ENCODE measurements at places on chromosomes 3 and 15.

GRCh38 chr3:151142929-151143328 is 57.5 kb downstream of the MED12L start:
- no peak for DNase-seq

GRCh38 chr3:100775226-100775625 is 65.9 kb downstream of the TFG start:
- DNase-seq = no peak

- no peak for DNase-seq
These were observed 909.2 kb downstream of the NSUN3 start for GRCh38 chr3:94972066-94972465.

GRCh38 chr3:11155341-11156025 is 1.2 kb downstream of the HRH1 start:
- no peak for DNase-seq

DNA sequence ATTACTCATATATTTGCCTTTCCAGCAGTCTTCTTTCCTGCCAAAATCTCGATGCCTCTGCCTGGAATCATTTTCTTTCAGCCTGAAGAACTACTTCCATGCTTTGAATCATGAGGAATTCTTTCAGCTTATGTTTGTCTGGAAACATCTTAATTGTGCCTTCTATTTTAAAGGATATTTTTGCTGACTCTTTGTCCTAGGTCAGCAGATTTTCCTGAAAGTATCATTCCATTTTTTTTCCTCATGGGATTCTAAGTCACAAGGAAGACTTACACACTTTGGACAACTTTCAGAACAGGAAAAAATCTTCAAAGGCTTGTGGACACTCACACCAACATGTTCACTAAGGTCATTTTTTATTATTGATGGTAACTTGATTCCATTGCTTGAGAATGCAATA is 10.1 kb downstream of the PRR23E start:
- no peak for DNase-seq

DNA sequence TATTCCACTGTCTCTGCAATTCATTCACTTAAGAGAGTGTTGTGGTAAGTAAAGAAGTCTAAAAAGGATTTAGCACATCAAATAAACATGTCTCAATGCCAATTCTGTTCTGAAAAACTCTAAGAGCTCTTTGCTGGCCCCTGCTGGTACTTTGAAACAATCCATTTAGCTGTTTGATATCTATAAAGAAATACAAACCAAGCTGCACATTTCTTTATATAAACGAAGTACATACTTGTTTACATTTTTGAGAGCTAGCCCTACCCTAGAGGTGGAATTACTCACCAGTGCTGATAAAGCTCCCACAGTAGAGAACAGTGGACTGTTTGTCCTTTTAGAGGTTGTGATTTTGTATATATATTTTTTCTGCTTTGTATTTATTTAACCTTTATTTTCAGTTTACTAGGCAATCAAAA is 75.5 kb downstream of the NEDD4 start:
- no peak for DNase-seq

DNA sequence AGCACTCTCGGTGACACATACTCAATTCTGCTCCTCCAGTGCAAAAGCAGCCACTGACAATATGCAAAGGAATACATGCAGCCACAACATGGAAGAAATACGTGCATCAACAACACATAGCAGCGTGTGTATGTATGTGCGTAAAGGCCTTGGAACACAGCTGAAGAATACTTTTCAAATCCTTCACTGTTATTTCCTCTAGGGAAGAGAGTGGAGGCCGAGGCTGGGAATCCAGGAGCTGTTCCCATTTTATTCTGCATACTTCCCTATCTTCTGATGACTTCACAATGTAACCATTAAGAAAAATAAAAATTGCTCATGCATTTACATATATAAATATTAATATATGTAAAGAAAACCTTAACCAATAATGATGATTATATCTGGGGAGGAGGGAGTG is 36.6 kb upstream of the MGLL start:
- DNase-seq = no peak

DNA sequence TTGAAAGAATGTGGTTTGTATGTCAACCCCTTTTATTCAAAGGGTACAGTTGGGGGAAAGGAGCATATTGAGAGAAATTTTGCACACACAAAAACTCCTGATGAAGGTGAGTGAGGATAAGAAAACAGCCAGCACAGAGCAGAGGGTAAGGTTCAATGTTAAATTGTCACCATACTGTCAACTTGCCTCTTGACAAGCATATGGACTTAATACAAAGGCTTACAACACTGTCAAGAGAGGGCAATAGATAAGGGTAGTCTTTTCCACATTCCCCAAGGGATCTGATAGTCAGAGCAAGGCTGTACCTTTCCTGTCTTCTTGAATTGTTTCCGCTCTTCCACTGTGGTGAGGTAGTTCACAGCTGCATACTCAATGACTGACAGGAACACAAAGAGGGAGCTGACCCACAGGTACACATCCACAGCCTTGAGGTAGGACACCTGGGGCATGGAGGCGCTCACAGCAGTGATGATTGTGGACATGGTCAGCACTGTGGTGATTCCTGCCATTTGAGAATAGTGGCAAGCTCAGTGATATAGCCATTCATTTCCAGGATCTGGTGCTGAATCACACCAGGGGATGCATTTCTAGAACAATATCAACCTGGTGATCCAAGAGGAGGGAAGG is 20.4 kb upstream of the RIOX2 start:
- DNase-seq = no peak

DNA sequence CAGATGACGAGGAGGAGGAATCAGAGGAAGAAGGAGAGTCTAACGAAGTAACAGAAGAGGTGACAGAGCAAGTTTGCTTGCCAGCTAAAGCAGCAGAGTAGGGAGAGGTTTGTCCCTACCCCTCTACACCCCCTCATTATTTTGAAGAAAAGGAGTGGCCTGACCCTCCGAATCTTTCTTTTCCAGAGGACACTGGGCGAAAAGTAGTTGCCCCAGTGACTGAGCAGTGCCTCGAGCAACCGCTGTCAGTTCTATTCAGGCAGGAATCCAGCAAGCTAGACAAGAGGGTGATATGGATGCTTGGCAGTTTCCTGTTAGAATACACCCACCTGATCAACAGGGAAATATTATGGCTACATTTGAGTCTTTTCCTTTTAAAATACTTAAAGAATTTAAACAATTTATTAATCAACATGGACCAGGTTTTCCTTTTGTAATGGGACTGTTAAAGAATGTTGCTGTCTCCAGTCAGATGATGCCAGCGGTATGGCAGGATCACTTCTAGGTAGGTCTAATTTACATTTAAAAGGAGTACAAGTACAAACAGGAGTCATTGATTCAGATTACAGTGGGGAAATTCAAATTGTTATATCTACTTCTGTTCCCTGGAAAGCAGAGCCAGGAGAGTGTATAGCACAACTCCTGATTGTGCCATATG is 31.9 kb upstream of the ACVR2B start:
- DNase-seq = no peak

DNA sequence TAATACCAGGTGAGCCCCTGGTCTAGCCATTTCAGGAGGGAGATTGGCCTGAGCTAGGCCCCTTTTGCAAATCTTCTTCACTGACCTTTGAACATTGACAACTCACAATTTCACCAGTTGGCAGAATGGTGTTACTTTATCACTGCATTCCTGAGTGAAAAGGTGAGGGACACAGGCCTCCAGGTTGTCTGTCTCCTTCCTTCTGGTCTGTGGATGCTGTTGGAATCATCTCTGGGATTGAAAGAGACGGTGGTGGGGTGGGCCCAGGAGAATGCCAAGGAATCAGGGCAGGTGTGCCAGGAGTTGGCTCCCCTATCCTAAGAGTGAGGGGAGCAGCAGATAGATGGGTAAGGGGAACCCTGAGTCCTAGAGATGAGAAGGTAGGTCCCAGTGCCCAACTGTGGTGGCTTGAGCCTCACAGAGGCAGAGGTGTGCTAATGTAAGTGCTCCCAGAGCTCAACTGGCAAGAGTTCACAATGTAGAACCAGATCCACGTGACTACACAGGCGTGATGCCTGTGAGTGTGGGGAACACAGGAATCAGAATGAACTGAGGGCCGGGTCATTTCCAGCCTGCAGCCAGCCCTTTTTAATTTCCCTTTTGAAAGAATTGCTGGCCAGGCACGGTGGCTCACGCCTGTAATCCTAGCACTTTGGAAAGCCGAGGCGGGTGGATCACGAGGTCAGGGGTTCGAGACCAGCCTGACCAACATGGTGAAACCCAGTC is 11.2 kb downstream of the C3orf62 start:
- no peak for DNase-seq

GRCh38 chr3:132254076-132254755 is 63.0 kb upstream of the ACP3 start:
- no peak for DNase-seq

GRCh38 chr3:172171396-172172075 is 132.2 kb downstream of the FNDC3B start:
- DNase-seq = no peak

DNA sequence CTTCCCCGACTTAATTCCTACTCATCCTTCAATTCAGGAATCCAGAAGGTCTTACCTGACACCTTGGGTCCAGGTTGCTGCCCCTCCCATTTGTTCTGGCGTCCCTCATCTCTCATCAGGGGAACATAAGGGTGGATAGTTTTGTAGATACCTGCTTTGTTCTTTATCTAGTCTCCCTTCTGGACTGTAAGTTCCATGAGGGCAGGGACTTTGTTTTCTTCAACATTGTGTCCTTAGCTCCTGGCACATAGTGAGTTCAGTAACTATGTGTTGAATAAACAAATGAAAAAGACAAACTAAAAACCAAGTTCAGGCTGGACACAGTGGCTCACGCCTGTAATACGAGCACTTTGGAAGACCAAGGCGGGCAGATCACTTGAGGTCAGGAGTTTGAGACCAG is 13.2 kb upstream of the GPD1L start:
- no peak for DNase-seq

DNA sequence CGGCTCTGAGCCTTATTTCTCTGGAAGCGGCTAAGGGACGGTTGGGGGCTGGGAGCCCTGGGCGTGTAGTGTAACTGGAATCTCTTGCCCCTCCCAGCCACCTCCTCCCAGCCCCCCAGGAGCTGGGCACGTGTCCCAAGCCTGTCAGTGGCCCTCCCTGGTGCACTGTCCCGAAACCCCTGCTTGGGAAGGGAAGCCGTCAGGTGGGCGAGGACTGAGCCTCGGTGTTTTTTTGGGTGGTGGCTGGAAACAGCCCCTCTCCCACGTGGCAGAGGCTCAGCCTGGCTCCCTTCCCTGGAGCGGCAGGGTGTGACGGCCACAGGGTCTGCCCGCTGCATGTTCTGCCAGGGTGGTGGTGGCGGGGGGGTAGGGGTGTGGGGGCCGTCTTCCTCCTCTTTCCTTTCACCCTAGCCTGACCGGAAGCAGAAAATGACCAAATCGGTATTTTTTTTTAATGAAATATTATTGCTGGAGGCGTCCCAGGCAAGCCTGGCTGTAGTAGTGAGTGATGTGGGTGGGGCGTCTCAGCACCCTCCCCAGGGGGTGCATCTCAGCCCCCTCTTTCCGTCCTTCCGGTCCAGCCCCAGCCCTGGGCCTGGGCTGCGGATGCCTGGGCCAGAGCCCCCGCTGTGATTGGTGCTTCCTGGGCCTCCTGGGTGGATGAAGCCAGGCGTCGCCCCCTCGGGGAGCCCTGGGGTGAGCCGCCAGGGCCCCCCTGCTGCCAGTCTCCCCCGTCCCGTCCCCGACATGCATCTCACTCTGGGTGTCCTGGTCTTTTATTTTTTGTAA is 58.8 kb upstream of the GOLGA8A start:
- DNase-seq = no peak

DNA sequence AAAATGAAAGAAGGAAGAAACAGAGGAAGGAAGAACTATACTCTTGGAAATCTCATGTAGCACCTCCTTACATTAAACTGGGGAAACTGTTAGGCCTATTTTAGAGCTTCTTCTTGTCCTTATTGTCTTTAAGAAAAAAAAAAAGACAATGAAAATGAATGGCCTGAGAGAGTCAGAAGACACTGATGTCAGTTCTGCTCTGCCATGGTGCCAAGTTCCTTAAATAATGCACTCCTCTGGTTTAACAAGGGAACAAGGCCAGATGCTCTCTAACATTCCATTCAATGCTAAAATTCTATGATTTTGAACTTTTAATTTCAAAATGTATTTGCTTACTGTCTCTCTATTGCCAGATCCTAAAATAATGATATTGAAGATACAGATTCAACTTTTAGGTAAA is 4.4 kb upstream of the MBNL1 start:
- DNase-seq = no peak

GRCh38 chr3:107904536-107905066 is 186.2 kb downstream of the CD47 start:
- DNase-seq = no peak

DNA sequence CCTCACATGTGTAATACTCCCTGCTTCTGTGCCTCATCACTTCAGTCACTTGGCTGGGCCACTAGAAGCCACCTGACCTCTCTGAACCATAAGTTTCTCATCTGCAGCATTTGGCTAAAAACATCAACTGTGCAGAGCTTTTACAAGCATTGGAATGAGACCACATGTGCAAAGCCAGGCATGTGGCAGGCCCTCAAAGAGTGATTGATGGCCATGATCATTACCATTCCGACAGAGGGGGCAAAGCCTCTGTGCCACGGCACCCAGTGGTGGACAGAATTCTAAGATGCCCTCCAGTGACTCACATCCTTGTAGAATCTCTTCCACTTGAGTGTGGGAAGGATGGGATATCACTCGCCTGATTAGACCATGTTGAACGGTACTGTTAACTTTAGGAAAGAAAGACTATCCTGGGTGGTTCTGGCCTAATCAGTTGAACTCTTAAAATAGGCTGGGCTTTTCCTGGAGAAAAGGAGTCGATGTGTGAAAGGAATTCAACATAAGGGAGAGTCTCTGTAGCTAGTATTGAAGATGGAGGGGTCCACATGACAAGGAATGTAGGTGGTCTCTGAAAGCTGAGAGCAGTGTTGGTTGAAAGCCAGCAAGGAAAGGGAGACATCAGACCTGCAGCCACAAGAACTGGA is 13.5 kb downstream of the CDCP1 start:
- DNase-seq = no peak

- no peak for DNase-seq
These were observed 155.2 kb upstream of the TLE3 start for GRCh38 chr15:70252951-70253320.

GRCh38 chr3:37330466-37330865 is 156.1 kb upstream of the LRRFIP2 start:
- no peak for DNase-seq

DNA sequence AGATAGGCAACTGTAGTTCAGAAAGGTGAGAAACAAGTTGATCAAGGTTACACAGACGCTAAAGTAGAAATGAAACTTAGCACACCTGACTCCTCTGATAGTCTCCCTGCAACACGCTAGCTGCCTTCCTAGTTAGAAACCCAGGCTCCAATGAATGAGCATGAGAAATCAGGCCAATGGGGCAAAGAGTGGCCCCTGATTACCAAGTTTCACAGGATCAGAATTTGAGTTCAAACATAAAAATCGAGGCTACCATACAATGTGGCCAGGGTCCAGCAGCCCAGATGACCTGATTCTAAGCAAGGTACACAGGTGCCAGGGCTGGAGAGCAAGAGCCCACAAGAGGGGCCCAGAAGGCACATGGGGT is 7.7 kb downstream of the PLD1 start:
- no peak for DNase-seq

- no peak for DNase-seq
These were observed 45.6 kb downstream of the MFSD1 start for GRCh38 chr3:158847452-158847821.

GRCh38 chr3:179000144-179000543 is 71.5 kb downstream of the ZMAT3 start:
- peak; percentile 78 for DNase-seq
